ENCODE measurements at places on chromosomes 7 and 10. TPM values are rescaled to one million over a fixed set of nuclear protein-coding genes. Genes with fewer than 3 reads are reported as not detected.

The MIOS gene
- 21.7 TPM for total RNA-seq

The ANKRD30A gene
- total RNA-seq, result not detected

The HELLS gene
- total RNA-seq, result 30.5 TPM

The RFC2 gene
- 24.4 TPM for total RNA-seq

The SPDYE5 gene
- total RNA-seq, result 0.15 TPM
